ENCODE measurements at places on chromosomes 11 and 22.

- DNase-seq = peak; percentile 54
Measured at GRCh38 chr11:128518493-128519207, 68.7 kb downstream of the ETS1 start.

- DNase-seq = no peak
Measured at GRCh38 chr11:3220521-3221407, 2.2 kb upstream of the MRGPRG start.

DNA sequence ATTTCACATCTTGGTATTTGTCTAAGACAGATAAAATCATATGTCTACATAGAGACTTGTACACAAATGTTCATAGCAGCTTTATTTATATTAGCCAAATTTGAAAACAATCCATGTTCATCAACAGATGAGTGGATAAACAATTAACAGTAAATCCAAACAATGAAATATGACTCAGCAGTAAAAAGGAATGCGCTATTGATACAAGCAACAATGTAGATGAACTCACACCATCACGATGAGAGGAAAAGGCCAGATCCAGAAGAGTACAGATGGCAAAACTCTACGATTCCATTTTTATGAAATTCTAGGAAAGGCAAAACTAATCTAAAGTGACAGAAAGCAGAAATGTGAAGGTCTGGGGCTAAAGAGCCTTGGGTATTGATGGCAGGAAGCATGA is 384.3 kb downstream of the NTM start:
- DNase-seq = no peak

GRCh38 chr22:32309585-32310251 is 47.9 kb upstream of the RFPL3 start:
- DNase-seq = no peak

DNA sequence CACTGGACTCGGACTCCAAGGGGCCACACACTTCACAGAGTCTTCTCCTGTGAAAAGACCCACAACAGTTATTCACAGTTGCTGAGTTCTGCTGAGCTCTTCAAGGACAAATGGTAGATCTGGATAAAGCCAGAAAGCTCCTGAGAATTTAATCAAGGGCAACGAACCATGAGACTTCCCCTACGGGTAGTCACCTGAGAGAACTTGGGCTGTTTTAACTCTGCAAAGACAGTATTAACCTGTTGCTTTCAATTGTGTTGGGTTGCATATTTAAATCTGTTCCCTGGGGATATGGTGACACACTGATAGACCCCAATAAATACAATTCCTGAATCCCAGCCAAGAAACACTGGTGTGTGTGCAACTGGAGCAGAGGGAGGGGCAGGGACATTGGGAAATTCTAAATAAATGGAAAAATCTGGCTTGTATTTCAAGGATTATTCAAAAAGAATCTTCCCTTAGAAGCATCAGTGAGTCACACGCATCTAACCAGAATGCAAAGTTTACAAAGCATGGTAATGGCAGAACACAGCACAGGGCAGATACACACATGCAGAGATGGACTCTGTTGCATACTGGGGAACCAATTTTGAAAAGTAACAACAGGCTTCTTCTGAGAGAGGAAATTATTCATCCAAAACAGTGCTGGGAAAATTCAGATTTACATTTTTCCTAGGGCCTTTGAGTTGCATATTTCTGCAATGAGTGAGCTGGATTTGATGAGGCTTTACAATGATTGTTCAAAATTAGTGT is 4.0 kb downstream of the KCNJ1 start:
- peak; percentile 28 for DNase-seq

- DNase-seq = no peak
Measured at GRCh38 chr11:5663511-5663910, 21.4 kb downstream of the TRIM5 start.

Data from choroid plexus epithelial cell (primary cell).